G401 (cell line): ENCODE measurements at places on chromosomes 7 and 10. TPM values are rescaled to one million over a fixed set of nuclear protein-coding genes. Genes with fewer than 3 reads are reported as not detected.

Gene OR2A5
- total RNA-seq: not detected in 2 replicates

Gene IFT22
- total RNA-seq: 55.0 and 55.9 TPM in 2 replicates

Gene CACNA2D1
- 1.4 and 7.8 TPM in 2 replicates for total RNA-seq

Gene RNF32
- 2.2 and 2.3 TPM in 2 replicates for total RNA-seq

Gene HOXA6
- total RNA-seq: 5.1 TPM in 1 of 2 replicates, not detected in the other

Gene NEBL
- total RNA-seq: 46.3 and 46.7 TPM in 2 replicates

Gene SPDYE5
- total RNA-seq: not detected in 2 replicates

Gene CCDC136
- 11.3 and 15.2 TPM in 2 replicates for total RNA-seq

Gene SFRP5
- not detected in 2 replicates for total RNA-seq

Gene SKIDA1
- total RNA-seq: 22.3 and 22.8 TPM in 2 replicates

Gene CPN1
- not detected in 2 replicates for total RNA-seq
